Hematopoietic multipotent progenitor cell treated with erythropoietin and hydrocortisone succinate and interleukin-3 and kit ligand, for 17 days (in vitro differentiated cells): ENCODE measurements at places on chromosomes 1 and 21.

DNA sequence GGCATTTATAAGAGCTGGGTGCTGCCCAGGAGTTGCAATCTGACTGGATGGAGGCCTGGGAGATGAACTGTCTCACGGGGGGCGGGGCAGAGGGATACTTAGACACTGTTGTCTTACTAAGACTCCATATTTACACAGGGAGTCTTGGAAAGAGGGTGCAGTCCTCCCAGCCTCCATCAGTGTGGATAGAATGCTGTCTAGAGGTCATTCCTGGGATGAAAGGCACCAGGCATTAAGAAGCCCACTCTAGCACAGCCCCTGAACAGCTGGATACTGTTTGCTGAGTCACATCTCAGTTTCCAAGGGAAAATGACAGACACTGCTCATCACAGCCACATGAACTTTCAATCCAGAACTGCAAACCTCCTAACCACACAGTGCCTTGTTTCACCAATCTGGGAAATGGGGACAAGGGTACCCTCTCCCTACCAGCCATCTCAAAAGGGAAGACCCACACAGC, 43.3 kb downstream of the SSBP3 start:
- DNase-seq: no peak

DNA sequence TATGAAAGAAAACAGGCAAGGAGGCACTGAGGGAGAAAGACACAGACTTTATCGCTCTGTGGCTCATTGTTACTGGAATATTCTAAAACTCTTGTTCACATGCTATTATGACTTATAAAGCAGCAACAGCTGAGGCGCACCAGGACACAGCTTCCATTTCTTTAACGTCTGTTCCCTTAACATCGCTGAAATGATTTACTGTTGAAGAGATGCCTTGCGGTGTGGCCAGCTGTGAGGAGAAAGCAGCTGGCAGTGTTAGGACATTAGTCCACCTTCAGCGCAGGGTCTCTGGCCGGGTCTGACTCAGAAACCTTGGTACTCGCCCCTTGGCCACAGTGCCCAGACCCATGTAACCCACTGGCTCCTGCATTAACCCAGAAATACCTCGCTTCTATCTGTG, 3.1 kb upstream of the PER3 start:
- DNase-seq: no peak

DNA sequence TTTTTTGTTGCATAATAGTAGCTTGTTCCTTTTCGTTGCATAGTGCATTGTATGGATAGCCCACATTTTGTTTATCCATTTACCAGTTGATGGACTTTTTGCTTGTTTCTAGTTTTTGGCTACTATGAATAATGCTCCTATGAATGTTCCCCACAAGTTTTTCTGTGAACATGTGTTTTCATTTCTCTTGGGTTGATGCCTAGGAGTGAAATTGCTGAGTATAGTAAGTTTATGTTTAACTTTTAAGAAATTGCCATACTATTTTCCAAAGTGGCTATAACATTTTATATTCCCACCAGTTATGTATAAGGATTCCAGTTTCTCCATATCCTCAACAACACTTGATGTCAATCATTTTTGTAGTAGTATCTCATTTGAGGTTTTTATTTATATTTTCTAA, 84.8 kb upstream of the CACYBP start:
- no peak for DNase-seq

GRCh38 chr21:36115138-36115730, 19.6 kb upstream of the CBR3 start:
- DNase-seq: no peak

GRCh38 chr1:199449221-199449620, 578.3 kb upstream of the NR5A2 start:
- DNase-seq: no peak

DNA sequence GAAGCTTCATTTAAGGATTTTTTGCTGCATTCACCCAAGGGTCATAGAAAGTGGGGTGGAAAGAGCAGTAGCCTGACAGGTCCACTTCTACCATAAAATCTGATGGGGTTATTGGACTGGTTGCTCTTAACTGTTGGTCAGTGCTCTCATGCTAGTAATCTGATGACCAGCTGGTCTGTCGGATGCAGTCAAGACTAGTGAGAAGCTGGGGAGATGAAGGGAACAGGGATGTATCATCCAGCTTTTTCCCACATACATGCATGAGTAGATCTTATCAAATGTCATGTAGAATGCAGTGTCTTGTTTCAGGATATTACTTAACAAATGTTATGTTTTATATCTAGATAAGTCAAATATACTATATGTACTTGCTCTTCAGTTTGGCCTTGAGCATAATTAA, 11.1 kb downstream of the ATP1B1 start:
- DNase-seq: no peak

- no peak for DNase-seq
Measured at GRCh38 chr1:36937371-36937770, 96.9 kb downstream of the GRIK3 start.

GRCh38 chr1:69527273-69527672, 40.4 kb upstream of the LRRC7 start:
- no peak for DNase-seq
